Stimulated activated CD4-positive, alpha-beta T cell treated with anti-CD3 and anti-CD28 coated beads, Interleukin-15, amount 100 ng/mL, for 24 hours (primary cell): ENCODE measurements at places on chromosomes 7 and 10.

DNA sequence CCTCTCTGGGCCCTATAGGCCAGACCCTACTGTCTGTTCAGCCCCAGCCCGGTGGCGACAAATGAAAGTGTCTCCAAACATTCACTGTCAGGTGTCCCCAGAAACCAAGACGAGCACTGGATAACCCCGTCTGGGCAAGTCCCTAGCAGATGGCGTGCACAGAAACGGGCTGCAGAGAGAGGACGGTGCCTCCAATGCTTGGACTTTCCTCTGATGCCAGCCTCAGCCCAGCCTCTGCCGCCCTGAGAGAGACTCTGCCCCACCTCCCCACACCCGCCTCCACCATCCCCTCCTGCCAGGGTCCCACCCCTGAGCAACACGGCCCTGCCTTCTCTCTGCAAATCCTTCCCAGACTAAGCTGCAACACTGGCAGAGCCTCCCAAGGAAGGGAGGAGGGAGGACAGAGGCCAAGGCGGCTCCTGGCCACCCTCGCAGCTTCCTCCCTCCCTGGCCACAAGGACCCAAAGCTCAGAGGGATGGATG is 7.4 kb upstream of the LFNG start:
- DNase-seq = no peak

DNA sequence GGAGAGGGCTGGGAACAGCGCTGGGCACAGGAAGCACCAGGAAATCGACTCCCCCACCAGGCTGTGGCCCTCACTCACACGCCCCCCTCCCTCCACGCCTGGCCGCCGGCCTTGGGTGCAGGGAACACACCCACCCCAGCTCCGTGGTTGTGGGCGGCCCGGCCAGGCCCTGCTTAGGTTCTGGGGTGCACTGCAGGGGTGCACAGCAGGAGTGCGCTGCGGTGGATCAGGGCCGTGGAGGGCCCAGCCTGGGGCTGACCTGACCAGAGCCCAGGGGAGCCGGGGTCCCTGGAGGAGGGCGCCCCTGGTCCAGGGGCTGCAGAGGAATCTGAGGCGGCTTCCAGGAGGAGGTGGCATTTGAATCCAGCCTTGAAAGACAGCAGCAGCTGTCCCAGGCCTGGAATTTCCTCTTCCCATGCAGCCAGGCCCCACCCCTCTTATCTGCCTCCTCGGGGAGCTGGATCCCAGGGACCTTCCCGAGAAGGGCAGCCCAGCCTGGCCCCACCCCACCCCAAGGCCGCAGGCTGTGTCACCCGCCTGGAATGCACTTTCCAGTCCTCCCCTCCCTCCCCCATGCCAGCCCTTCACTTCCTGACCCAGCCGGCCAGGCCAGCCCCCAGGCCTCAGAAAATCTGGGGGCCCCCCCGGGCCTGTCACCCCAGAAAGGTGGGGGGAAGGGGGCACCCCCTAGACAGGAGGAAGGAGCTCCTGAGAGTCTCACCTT is 18.4 kb upstream of the PDGFA start:
- DNase-seq = no peak

DNA sequence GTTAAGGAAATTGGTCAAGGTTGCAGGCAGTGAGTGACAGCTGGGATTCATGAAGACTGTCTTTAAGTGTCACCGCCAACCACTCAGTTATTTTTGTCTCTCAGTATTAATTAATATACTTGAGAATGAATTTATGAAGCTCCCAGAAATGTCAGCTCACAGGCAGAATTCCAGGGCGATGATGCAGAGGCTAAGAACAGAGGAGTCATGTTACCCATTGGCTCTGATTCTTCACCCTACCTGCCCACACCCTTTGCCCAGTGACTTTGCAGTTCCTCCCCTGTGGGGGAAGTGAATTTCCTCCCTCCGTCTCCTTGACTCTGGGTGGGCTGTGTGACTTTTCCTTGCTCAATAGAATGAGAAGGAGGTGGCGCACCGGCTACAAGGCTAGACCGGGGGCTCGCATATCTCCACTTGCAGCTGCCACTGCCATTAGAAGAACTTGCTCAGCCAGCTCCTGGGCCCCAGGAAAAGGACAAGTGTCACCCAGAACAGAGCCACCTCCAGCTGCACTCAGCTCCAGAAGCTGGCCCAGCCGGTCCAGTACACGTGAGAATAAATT is 157.1 kb upstream of the PRKCQ start:
- DNase-seq = no peak

GRCh38 chr7:142689439-142690120 is 59.7 kb upstream of the PRSS1 start:
- no peak for DNase-seq

GRCh38 chr10:36023939-36024338 is 381.8 kb upstream of the FZD8 start:
- DNase-seq = no peak
